Islet precursor cell (in vitro differentiated cells): ENCODE measurements at places on chromosomes 3 and 15.

DNA sequence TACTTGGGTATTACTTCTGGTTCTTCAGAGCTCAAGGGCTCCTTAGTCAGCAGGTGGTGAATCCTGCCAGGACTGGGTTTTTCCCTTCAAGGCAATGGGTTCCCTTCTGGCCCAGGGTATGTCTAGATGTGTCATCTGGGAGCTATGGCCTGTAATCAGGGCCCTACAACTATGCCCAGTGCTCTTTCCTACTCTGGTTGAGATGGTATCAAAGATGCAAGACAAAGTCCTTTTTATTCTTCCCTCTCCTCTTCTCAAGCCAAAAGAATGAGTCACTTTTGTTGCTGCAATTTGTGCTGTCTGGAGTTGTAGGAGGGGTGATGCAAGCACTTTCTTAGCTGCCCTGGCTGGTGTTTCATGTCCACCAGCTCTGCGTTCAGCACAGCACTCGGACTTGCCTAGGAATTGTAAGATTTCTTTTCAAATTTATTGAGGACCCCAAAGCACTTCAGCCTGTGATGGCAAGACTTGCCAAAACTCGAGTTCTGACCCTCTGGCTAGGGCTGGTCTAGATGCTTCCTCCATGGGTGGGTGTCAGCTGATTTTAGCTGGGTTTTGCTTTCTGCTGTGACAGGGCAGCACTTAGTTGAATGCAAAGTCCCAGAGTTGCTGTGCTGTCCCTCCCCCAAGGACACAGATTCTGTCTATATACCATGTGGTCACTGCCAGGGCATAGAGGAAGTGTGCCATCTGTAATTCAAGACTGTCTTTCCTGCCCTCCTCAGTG is 129.2 kb upstream of the CBLB start:
- DNase-seq: peak; percentile 96

- DNase-seq: no peak
Measured at GRCh38 chr3:60080648-60081047, 1030.8 kb upstream of the CFAP20DC start.

DNA sequence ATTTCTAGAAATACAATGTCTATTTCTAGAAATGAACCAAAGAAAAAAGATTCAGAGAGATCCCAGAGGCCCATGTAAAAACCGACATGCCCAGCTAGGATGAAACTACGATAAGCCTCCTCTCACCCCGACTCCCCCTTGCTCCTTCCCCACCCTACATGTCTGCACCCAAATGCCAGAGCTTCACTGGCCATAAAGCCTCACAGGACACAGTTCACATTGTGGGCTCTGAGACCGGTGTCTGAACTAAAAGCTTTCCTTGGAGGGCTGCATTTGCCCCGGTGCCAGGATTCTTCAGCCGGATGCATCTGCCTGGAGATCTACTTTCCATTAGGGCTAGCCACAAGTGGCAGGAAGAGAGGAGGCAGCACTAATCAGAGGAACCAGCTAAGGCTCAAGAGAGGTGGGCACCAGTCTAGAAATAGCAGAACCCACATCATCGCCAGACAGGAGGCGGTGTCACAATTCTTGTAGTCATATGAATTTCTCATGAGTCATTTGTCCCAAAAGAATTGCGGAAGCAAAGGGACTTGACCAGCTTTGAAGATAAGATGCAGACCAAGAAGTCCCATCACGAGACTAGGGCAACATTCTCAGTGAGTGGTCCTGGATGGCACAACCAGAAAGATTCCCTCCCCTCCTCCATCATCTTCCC is 353.6 kb downstream of the NTRK3 start:
- DNase-seq: no peak

- no peak for DNase-seq
Measured at GRCh38 chr3:48306860-48307530, 26.5 kb downstream of the SPINK8 start.

DNA sequence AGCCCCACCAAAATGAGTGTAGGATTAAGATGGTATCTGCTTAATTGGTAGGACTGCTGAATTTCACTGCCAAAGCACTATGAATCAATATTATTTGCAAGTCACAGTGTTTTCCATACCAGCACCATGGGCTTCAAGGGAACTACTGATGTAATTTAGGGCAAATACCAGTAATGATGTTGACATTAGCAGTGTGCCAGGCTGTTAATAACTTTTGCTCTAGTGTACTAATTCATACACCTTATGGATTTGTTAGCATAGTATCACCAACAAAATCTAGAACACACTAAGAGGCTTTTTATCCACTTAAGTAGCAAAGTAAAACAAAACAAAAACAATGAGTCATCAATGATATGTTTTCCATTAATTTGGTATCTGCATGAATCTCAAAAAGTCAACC is 888.2 kb downstream of the CADM2 start:
- DNase-seq: no peak

DNA sequence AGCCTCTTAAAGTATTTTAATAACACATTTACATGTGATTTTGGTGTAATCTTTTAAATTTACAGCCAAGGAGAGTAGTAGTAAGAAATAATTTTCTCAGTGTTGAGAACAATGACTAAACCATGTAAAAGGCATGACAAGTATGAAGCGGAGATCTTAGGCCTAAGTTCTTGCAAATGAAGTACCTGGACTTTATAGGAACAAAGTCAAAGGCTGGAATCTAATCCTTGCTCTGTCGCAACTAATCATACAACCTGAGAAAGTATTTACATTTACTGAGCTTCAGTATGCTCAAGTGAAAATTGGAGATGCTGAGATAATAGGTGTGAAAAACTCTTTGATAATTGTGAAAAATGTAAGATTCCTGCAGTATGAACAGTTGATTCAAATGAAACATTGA is 86.4 kb upstream of the VGLL3 start:
- no peak for DNase-seq

DNA sequence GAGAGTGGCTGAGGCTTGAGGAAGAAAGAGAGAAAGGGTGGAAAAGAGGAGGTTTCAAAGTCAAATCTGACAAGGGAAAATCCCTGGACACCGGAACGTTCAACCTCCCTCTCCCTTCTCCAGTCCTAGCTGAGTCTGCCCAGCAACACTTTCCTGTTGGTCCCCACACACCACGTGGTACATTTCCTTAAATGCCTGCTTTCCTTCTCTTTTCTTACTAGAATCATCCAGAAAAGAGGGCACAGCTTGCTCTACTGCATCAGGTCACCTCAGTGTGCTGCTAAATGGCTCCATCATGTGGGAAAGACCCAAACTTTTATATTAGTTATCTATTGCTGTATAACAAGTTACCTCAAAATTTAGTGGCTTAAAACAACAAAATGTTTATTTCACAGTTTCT is 181.2 kb downstream of the NECTIN3 start:
- no peak for DNase-seq
